Ovary (tissue), 10 donors: ENCODE measurements at places on chromosomes 11 and 22.

GRCh38 chr11:120210626-120211521, at the start of gene OAF:
OAF (plus strand) TSS chr11:120211032; CDS start chr11:120211280, 248 bp downstream.
- peak within 1 kb of the TSS; percentile 89 for H3K27ac ChIP-seq
- no peaks in the 10 kb centered on the region for H3K36me3 ChIP-seq
- H3K27me3 ChIP-seq: no peaks in the 10 kb centered on the region
- DNase-seq: peak; percentile 76
- peak within 1 kb of the TSS; percentile 63 for H3K4me3 ChIP-seq

GRCh38 chr22:22957090-22957489, 69.5 kb downstream of the IGLL5 start:
- no peaks in the 10 kb centered on the region for H3K4me1 ChIP-seq
- H3K36me3 ChIP-seq: no peaks in the 10 kb centered on the region
- H3K27ac ChIP-seq: no peak overlapping the region
- no peak for DNase-seq
- no peak overlapping the region for H3K4me3 ChIP-seq

DNA sequence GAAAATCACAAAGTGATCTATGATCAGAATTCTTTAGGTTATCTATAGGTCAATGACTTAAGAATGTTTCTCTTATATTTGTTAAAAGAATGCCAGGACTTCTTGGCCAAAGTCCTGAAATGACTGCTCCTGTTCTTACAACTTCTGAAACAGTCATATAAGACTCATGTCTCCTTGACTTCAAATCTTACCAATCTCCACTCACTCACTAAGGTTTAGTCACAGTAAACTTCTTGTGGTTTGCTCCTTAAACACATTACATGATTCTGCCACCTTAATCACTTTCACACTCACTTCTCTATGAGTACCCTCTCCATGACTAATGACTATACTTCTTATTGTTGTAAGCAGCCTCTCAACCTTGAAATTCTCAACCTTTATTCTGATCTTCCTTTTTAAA, 648.7 kb upstream of the CCDC179 start:
- no peaks in the 10 kb centered on the region for H3K36me3 ChIP-seq
- no peaks in the 10 kb centered on the region for H3K27me3 ChIP-seq
- no peak for DNase-seq
- no peak overlapping the region for H3K4me3 ChIP-seq
- H3K27ac ChIP-seq: no peak overlapping the region

GRCh38 chr11:64356498-64357411, 2.2 kb upstream of the RPS6KA4 start:
- no peak overlapping the region for H3K27ac ChIP-seq
- H3K4me3 ChIP-seq: no peak overlapping the region
- DNase-seq: no peak
- peaks cover 15% of the 10 kb centered on the region for H3K4me1 ChIP-seq

- no peaks in the 10 kb centered on the region for H3K36me3 ChIP-seq
- H3K4me3 ChIP-seq: no peak overlapping the region
- no peaks in the 10 kb centered on the region for H3K27me3 ChIP-seq
- H3K27ac ChIP-seq: no peak overlapping the region
- DNase-seq: no peak
Measured at GRCh38 chr11:8008212-8008611, 21.1 kb downstream of the EIF3F start.

DNA sequence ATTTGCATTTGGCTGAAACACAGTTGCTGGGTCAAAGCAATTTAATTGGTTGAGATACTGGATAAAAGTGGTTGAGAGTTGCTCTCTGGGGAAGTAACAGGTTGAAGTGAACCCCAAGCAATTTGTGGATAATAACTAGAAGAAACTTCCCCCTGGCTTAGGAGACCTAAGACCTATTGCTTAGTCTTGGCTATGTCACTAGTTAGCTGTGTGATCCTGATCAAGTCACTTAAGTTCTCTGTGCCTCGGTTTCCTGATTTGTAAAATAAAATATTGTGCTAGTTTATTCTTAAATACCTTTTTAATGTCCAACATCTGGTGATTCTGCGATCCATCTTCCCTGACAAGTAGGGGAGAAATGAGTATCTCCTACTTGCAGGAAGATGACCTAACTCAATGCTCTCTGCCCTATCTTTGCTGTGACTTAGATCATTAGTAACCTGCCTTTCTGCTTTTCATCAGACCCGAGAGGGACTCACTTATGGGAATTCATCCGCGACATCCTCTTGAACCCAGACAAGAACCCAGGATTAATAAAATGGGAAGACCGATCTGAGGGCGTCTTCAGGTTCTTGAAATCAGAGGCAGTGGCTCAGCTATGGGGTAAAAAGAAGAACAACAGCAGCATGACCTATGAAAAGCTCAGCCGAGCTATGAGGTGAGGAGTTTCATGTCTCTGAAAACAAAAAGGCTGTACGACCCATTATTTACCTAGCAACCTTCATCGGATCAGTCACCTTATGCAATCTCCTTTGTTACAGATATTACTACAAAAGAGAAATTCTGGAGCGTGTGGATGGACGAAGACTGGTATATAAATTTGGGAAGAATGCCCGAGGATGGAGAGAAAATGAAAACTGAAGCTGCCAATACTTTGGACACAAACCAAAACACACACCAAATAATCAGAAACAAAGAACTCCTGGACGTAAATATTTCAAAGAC, 37.5 kb downstream of the EHF start:
- no peak for DNase-seq
- no peak overlapping the region for H3K4me3 ChIP-seq
- H3K4me1 ChIP-seq: no peaks in the 10 kb centered on the region
- no peaks in the 10 kb centered on the region for H3K36me3 ChIP-seq
- H3K27me3 ChIP-seq: no peaks in the 10 kb centered on the region
- no peak overlapping the region for H3K27ac ChIP-seq

- no peaks in the 10 kb centered on the region for H3K4me1 ChIP-seq
- no peak for DNase-seq
- H3K27me3 ChIP-seq: no peaks in the 10 kb centered on the region
- no peak overlapping the region for H3K4me3 ChIP-seq
- H3K27ac ChIP-seq: no peak overlapping the region
Measured at GRCh38 chr22:45149671-45150070, 14.1 kb upstream of the NUP50 start.

DNA sequence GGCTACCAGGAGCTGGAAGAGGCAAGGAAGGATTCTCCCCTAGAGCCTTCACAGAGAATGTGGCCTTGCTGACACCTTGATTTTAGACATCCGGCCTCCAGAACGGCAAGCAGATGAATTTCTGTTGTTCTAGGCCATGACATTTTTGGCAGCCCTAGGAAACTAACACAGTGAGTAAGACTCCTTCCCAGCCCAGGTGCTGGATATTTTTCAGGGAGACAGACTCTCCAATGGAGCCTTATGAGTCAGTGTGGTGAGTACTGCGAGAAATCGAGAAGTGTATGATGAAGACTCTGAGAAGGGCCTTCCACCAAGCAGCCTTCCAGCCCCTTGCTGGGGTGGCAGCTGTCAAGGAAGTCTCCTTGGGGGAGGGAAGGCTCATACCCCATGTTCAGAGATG, 114.4 kb downstream of the OSBP2 start:
- no peaks in the 10 kb centered on the region for H3K36me3 ChIP-seq
- no peak overlapping the region for H3K4me3 ChIP-seq
- no peak for DNase-seq
- H3K4me1 ChIP-seq: no peaks in the 10 kb centered on the region

GRCh38 chr22:37933711-37934376, 19.6 kb downstream of the C22orf23 start:
- DNase-seq: peak; percentile 87
- H3K36me3 ChIP-seq: no peaks in the 10 kb centered on the region
- no peaks in the 10 kb centered on the region for H3K27me3 ChIP-seq
- peak overlapping the region; percentile 62 for H3K27ac ChIP-seq
- no peak overlapping the region for H3K4me3 ChIP-seq
- H3K4me1 ChIP-seq: peaks cover 11% of the 10 kb centered on the region

GRCh38 chr22:43167001-43167589, 15.7 kb downstream of the TSPO start:
- no peak overlapping the region for H3K27ac ChIP-seq
- no peaks in the 10 kb centered on the region for H3K36me3 ChIP-seq
- H3K4me1 ChIP-seq: peaks cover 13% of the 10 kb centered on the region
- DNase-seq: no peak
- no peaks in the 10 kb centered on the region for H3K27me3 ChIP-seq
- no peak overlapping the region for H3K4me3 ChIP-seq

GRCh38 chr11:131614631-131615030, 244.2 kb downstream of the NTM start:
- no peaks in the 10 kb centered on the region for H3K36me3 ChIP-seq
- H3K27me3 ChIP-seq: no peaks in the 10 kb centered on the region
- H3K27ac ChIP-seq: no peak overlapping the region
- no peak for DNase-seq
- H3K4me1 ChIP-seq: peaks cover 15% of the 10 kb centered on the region

- no peak overlapping the region for H3K27ac ChIP-seq
- peaks cover 14% of the 10 kb centered on the region for H3K4me1 ChIP-seq
- no peaks in the 10 kb centered on the region for H3K27me3 ChIP-seq
- H3K36me3 ChIP-seq: no peaks in the 10 kb centered on the region
- no peak overlapping the region for H3K4me3 ChIP-seq
- peak; percentile 10 for DNase-seq
Measured at GRCh38 chr22:17954860-17955587, 69.3 kb downstream of the MICAL3 start.

- no peaks in the 10 kb centered on the region for H3K27me3 ChIP-seq
- no peak for DNase-seq
- H3K4me3 ChIP-seq: no peak overlapping the region
- H3K36me3 ChIP-seq: no peaks in the 10 kb centered on the region
Measured at GRCh38 chr11:120853435-120853834, 170.5 kb upstream of the TBCEL start.

DNA sequence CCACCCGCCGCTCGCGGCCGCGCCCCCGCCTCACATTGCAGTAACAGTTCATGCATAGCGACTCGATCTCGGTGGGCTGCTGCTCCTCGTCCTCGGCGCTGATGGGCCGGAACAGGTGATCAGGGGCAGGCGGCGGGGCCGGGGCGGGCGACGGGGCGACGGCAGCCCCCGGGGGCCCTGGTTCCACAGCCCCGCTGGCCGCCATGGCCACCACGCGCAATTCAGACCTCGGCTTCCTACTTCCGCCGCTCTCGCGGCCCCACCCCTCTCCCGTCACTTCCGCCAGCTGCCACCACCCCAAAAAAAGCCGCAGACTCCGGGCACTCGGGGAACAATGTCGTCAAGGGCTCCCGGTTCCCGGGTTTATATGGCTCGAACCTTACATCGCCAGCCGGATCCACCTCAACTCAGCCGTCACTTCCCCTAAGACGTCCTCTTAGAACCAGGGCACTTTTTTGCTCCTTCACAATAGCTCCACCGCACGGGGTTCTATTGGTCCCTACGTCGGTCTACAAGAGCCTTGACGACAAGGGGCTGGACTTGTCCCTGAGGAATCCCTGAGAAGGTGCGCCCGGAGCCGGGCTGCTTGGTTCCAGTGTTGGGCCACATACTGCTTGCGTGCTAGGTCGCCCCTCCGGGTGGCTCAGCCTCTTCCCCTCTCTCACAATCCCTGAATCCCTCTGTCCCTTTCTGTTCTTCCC, at the start of gene ZPR1:
TSS of gene ZPR1 (minus strand) at position 238 of the 701 bp plus-strand sequence. CDS start at position 205, 33 bp downstream.
- H3K27ac ChIP-seq: peak within 1 kb of the TSS; percentile 41
- peak; percentile 79 for DNase-seq
- no peaks in the 10 kb centered on the region for H3K27me3 ChIP-seq
- H3K4me1 ChIP-seq: peaks cover 9% of the 10 kb centered on the region
- peak within 1 kb of the TSS; percentile 82 for H3K4me3 ChIP-seq

DNA sequence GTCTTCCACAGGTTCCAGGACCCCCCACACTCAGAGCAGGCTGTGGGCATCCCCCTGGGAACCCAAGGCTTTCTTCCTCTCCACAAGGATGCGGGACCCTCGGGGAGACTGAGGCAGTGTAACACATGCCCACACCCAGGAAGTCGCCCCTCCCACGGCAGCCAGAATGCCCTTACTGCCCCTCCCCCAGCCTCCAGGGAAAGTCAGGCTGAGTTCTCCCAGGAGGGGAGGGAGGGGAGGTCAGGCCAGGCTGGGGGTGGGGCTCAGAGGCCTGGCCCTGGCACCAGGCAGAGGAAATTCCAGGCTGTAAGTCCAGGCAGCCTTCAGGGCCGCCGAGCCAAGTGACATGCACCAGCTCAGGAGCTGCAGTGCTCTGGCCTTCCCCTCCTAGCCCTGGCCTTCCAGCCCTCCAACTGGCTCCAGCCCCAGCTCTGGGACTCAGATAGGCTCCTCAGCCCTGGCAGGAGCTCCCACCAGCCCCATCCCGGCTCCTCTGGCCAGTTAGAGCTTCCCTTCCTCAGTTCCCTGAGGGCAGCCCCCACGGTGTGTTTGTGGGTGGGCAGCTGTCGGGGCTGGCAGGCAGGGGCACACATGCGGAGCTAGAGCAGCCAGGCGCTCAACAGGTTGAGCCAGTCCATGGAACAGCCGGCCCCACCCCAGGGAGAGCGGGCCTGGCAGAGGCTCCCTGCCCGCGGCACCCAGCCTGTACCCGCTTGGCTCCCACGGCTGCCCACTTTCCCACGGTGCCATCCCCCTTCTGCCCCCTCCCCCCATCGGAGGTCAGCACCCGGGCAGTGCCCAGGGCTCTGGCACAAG, 3.6 kb downstream of the BCL9L start:
- no peaks in the 10 kb centered on the region for H3K36me3 ChIP-seq
- H3K4me3 ChIP-seq: peak overlapping the region; percentile 99
- peaks cover 25% of the 10 kb centered on the region for H3K4me1 ChIP-seq

DNA sequence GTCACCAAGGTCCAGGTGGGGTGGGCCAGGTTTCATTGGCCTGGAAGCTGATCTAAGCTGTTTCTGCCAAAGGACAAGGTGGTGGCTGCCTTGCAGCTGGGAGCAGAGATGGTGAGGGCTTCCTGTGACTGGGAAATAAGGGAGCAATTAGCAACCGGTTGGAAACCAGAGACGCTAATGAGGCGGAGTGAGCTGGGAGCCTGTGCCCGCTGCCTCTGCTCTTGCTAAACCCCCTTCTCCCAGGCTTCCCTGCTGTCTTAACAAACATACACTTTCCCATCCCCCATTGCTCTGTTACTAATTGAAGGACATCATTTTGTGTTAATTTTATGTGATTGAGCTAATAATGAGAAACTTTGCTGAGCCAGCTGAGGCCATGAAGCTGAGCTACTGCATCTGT, 121.8 kb downstream of the INSC start:
- H3K27ac ChIP-seq: no peak overlapping the region
- no peaks in the 10 kb centered on the region for H3K4me1 ChIP-seq
- no peak overlapping the region for H3K4me3 ChIP-seq

GRCh38 chr11:45666648-45667642, 1.5 kb upstream of the CHST1 start:
- H3K4me3 ChIP-seq: no peak overlapping the region
- H3K27ac ChIP-seq: no peak overlapping the region
- H3K27me3 ChIP-seq: no peaks in the 10 kb centered on the region

GRCh38 chr22:21962655-21962949, 10.0 kb upstream of the PPM1F start:
- no peaks in the 10 kb centered on the region for H3K36me3 ChIP-seq
- H3K4me3 ChIP-seq: no peak overlapping the region
- no peak for DNase-seq
- H3K27ac ChIP-seq: no peak overlapping the region

GRCh38 chr11:96906476-96906875, 516.7 kb downstream of the JRKL start:
- no peak overlapping the region for H3K27ac ChIP-seq
- H3K4me1 ChIP-seq: no peaks in the 10 kb centered on the region
- DNase-seq: no peak
- H3K27me3 ChIP-seq: no peaks in the 10 kb centered on the region
